ENCODE measurements at places on chromosomes 3 and 15. TPM values are rescaled to one million over a fixed set of nuclear protein-coding genes. Genes with fewer than 3 reads are reported as not detected.
A peak's percentile ranks its signal among the peaks of the same experiment; 100 is the strongest.

DNA sequence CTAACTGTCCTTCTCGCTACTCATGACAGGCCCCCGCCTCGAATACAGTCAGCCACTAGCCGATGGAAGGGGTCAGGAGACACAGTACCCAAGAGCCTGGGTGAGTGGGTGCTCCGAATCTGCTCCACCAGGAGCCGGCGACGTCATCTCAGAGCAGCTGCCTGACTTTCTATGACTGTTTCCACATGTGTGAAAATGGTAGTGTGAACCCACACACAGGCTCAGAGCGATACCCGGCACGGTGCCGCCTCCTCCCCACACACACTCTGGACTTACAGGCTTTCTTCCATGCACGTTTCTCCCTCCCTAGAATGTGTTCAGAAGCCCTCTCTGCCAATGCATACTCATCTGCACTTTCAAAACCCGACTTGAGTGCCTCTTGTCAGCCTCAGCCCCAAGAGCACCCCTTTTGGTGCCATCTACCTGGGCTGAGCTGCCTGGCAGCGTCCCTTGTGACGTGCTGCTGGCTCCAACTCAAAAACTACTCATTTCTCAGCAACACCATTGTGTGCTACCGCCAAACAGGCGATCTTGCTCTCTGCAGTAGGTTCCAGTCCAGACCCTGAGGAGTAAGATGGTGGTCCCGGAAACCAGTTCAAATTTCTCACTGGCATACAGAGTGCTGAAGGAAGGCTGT lies 29.7 kb downstream of the VGLL4 start:
- H3K27me3 ChIP-seq: no peaks in the 10 kb centered on the region
- H3K27ac ChIP-seq: no peak overlapping the region
- no peak overlapping the region for H3K4me3 ChIP-seq
- DNase-seq: peak; percentile 20
- H3K4me1 ChIP-seq: peaks cover 56% of the 10 kb centered on the region
- H3K36me3 ChIP-seq: peaks cover 3% of the 10 kb centered on the region

DNA sequence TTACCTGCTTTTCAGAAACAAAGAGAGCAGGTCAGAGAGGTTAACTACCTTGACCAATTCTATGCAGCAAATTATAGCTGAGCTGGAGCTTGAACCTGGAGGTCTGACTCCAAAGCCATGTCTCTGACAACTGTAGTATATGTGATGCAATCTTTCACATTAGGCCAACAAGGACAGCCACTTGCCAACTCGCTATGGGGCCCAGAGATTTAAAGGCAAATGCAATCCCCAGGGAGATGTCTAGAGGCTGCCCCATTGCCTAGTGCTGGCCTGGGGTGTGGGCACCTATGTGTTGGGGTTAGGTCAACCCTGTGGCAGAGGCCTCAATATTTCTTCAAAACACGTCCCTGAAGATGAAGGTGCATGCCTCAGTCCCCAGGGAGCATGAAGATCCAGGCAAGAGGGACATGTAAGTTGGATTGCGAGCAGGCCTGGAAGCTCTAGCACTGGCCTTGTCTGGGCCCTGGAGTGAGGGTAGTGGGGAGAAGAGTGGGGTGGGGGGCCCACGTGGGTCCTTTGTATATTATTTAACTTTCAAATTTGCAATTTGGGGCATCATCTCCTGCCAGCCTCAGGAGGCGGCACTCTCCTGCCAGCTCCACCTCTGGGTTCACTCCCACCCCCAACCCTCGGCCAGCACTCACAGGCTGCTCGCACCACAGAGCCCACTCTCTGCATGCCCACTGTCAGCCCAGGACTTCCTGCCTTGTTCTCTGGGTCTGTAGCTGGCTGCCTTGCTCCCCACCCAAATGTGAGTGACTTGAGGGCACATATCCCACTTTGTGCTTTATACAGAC lies 64.3 kb downstream of the SLC12A8 start:
- H3K36me3 ChIP-seq: no peaks in the 10 kb centered on the region
- H3K27ac ChIP-seq: no peak overlapping the region
- H3K4me3 ChIP-seq: no peak overlapping the region
- peaks cover 21% of the 10 kb centered on the region for H3K27me3 ChIP-seq
- no peak for DNase-seq

The EFCC1 gene
- total RNA-seq: 0.19 TPM

- H3K27me3 ChIP-seq: no peaks in the 10 kb centered on the region
- H3K27ac ChIP-seq: no peak overlapping the region
- H3K4me1 ChIP-seq: peaks cover 38% of the 10 kb centered on the region
- no peak overlapping the region for H3K4me3 ChIP-seq
Measured at GRCh38 chr15:69466733-69467132, 14.1 kb downstream of the RPLP1 start.

The GP5 gene
- total RNA-seq: 0.39 TPM

The SLC12A8 gene
- total RNA-seq: 0.39 TPM

All from activated CD4-positive, alpha-beta T cell treated with anti-CD3 and anti-CD28 coated beads for 36 hours (primary cell).